ENCODE measurements at places on chromosomes 11 and 22. TPM values are rescaled to one million over a fixed set of nuclear protein-coding genes. Genes with fewer than 3 reads are reported as not detected.

GRCh38 chr11:9575260-9576240, 2.1 kb downstream of the WEE1 start:
- peaks cover 25% of the 10 kb centered on the region for H3K4me1 ChIP-seq
- H3K4me3 ChIP-seq, result peak overlapping the region; percentile 93
- H3K36me3 ChIP-seq, result peaks cover 44% of the 10 kb centered on the region
- peak overlapping the region; percentile 82 for H3K27ac ChIP-seq
- DNase-seq, result no peak

DNA sequence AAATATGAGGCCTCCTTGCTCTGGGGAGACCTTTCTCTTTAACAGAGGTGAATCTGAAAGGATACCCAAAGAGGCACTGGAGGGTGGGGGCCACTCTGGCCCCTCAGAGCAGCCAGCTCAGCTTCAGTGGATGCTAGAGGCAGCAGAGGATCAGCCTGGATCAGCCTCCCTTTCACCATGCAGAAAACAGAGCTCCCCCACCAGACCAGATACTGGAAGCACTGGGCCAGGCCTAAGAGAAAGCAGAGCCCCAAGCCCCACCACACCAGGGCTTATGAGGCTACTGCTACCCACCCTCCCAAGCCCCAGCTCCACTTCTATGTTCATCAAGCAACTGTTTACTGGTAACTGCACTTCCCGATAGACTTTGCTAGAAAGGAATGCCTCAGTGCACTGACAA, 4.0 kb upstream of the SLC43A3 start:
- no peak overlapping the region for H3K27ac ChIP-seq
- peaks cover 8% of the 10 kb centered on the region for H3K36me3 ChIP-seq
- DNase-seq, result no peak
- H3K4me1 ChIP-seq, result peaks cover 22% of the 10 kb centered on the region

DNA sequence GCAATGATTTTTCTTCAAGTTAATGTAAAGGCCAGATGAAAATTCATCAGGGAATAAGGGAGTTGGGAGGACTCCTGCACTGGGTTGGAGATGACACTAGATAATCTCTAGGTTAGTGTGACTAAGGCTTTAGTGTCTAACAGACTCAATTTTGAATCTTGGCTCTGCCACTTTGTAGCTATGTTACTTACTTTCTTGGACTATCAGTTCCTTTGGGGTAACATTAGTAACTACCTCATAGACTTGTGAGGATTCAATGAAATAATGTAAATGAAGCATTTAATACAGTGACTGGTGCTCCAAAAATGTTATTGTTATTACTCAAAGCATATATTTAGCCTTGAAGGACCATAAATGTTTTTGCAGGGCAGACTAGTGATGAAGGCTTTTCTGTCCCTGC, 9.6 kb upstream of the CCDC89 start:
- H3K27me3 ChIP-seq, result no peaks in the 10 kb centered on the region
- DNase-seq, result no peak
- peaks cover 26% of the 10 kb centered on the region for H3K4me1 ChIP-seq
- H3K36me3 ChIP-seq, result peaks cover 1% of the 10 kb centered on the region

- no peaks in the 10 kb centered on the region for H3K27me3 ChIP-seq
- no peaks in the 10 kb centered on the region for H3K4me1 ChIP-seq
- H3K4me3 ChIP-seq, result no peak overlapping the region
Measured at GRCh38 chr11:134592391-134592990, 180.4 kb upstream of the B3GAT1 start.

- no peaks in the 10 kb centered on the region for H3K27me3 ChIP-seq
- no peak overlapping the region for H3K4me3 ChIP-seq
- no peak overlapping the region for H3K27ac ChIP-seq
- H3K4me1 ChIP-seq, result no peaks in the 10 kb centered on the region
- no peaks in the 10 kb centered on the region for H3K36me3 ChIP-seq
Measured at GRCh38 chr11:105468154-105468553, 141.7 kb upstream of the GRIA4 start.

GRCh38 chr11:44308256-44308922, 1.6 kb downstream of the ALX4 start:
- DNase-seq, result no peak
- no peak overlapping the region for H3K4me3 ChIP-seq
- H3K27me3 ChIP-seq, result peaks cover 97% of the 10 kb centered on the region
- peaks cover 26% of the 10 kb centered on the region for H3K4me1 ChIP-seq

DNA sequence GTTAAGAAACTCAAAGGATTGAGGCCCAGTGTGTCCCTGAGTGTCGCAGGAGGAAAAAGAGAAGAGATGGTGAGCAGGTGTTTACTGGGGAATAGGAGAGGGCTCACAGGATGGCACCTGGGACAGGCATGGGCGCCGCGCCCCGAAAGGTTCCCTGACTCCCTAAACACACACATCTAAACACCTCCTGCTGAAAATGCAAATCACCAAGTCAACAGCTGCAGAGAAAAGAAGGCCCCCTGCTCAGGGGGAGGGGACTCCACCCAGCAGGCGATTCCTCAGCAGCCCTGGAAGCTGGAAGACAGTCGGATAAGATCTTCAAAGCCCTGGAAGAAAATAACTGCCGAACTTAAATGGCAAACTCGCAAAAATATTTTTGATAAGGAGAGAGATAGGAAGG, 377.2 kb downstream of the BRD1 start:
- H3K27ac ChIP-seq, result no peak overlapping the region
- H3K36me3 ChIP-seq, result no peaks in the 10 kb centered on the region
- no peaks in the 10 kb centered on the region for H3K4me1 ChIP-seq
- peaks cover 32% of the 10 kb centered on the region for H3K27me3 ChIP-seq

- H3K4me1 ChIP-seq, result peaks cover 10% of the 10 kb centered on the region
- no peak overlapping the region for H3K27ac ChIP-seq
- DNase-seq, result peak; percentile 37
- no peak overlapping the region for H3K4me3 ChIP-seq
Measured at GRCh38 chr11:14300661-14301304, 58.2 kb downstream of the RRAS2 start.

DNA sequence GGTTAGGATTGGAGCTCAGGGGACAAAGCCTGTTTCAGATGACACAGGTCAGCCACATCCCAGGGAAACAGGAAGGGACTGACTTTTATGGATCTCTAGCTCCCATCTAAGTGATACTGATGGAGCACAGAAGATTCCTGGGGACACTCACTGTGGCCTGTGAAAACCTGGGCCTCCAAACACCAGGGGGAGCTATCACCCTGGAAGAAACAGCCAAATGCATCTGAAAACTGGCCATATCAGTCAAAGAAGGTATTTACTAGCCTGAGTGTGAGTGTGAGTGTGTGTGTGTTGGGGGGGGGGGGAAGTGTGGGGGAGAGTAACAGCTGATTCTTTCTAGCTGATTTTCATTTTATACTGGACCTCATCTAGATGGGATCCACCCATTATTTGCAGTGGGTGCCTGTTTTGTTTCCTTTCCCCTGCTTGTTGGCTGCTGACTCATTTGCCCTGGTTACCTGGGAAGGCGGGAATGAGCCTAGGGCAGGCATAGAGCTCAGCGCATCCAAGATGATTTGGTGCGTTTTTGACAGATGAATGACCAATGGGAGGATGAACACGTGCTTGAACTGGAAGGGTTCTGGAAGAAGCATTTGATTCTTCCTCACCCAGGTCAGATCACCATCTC, 284.0 kb downstream of the KIRREL3 start:
- H3K36me3 ChIP-seq, result no peaks in the 10 kb centered on the region
- no peak overlapping the region for H3K27ac ChIP-seq
- H3K27me3 ChIP-seq, result peaks cover 21% of the 10 kb centered on the region
- peak; percentile 15 for DNase-seq
- H3K4me1 ChIP-seq, result no peaks in the 10 kb centered on the region

The GRIK4 gene
- total RNA-seq, result 0.43 TPM

The NTM gene
- total RNA-seq, result not detected

The RIBC2 gene
- total RNA-seq, result 9.2 TPM

The KRTAP5-8 gene
- not detected for total RNA-seq

Measured in activated naive CD8-positive, alpha-beta T cell treated with anti-CD3 and anti-CD28 coated beads for 36 hours (primary cell).